GM10248 (cell line): ENCODE measurements at places on chromosomes 7 and 10.
A peak's percentile ranks its signal among the peaks of the same experiment; 100 is the strongest.

- DNase-seq = peak; percentile 57
Observed at GRCh38 chr10:71547876-71548846, 151.4 kb downstream of the CDH23 start.

GRCh38 chr10:22319980-22320558 lies 830 bp upstream of the BMI1 start:
- DNase-seq = no peak

- no peak for DNase-seq
Observed at GRCh38 chr10:122497241-122497640, 35.9 kb downstream of the HTRA1 start.

- DNase-seq = no peak
Observed at GRCh38 chr7:25541094-25541821, 313.0 kb upstream of the NPVF start.

GRCh38 chr7:43591558-43592180 lies 8.8 kb downstream of the STK17A start:
- DNase-seq = no peak

DNA sequence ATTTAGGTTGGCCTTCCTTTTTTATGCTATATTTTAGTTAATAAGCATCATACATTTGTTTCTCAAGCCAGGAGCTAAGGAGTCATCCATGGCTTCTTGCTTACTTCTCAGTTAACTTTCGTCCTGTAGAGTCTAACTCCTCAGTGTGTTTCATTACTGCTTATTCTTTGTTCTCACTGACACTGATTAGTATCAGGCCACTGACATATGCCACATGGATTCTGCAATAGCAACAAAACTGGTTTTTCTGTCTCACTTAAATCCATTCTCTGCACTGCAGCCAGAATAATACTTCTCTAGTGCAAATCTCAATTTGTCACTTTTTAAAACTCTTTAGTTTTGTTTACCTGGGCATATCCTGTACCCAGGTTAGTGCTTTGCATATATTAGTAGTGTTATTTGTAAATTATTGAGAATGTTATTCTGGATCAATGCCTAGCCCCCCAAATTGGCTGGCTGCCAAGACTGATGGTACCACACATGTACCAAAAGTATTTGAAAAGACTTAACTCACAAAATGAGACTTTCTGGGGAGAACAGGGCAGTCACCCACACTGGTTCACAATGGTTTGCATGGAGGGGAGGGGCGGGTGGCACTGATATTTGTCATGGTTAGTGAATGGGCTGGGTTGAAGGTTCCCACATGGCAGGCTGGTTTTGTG lies 79.1 kb downstream of the CCSER2 start:
- DNase-seq = no peak

DNA sequence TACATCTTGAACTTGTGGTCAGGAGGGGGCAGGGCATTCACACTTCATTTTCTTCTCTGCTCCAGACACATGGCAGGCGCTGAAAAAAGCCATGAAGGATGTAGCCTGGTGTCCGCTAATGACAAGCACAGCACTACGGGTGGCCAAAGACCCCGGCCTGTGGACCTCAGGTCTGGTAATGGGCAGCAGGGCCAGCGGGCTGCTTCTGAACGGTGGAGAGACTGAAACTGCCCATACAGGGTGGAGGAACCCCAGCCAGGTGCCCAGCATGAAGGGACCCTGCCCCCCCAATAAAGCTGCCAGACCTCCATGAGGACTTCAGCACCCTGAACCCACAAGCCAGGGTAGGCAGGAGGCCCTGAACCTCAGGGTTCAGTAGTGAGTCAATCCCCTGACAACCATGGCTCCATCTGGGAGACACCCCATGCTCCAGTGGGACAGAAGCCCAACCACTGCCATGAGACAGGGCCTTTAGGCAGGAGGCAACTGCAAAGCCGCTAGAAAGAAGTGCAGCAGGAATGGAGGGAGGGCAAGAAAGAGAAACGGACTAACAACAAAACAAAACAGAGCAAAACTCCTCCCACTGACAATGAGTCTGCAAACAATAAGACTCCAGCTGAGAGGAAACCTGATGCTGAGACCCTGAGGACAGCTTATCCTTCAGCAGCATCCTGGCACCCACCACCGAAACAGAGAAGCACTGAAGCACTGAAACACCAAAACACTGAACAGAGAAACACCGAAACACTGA lies 140.2 kb upstream of the PPP2R2D start:
- no peak for DNase-seq

DNA sequence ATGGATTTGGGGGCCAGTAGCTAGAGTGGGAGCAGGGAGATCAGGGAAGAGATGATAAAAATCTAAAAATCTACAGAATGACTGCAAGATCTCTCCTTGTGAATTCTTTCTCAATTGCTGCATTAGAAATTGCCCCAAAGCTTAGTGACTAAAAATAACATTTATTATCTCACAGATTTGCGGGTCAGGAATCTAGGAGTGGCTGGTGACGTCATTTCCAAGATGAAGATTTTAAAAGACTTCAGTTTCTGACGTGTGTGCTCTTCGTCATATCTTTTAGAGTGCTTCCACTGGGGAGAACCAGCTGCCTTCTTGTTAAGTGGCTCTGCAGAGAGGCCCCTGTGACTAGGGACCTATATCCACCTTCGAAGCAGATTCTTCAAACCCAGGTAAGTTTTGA lies 112.6 kb downstream of the DGKI start:
- DNase-seq = no peak

- DNase-seq = no peak
Observed at GRCh38 chr10:130335336-130335735, 199.1 kb downstream of the GLRX3 start.

GRCh38 chr7:96786261-96786997 lies 76.8 kb upstream of the SEM1 start:
- DNase-seq = no peak

- no peak for DNase-seq
Observed at GRCh38 chr7:71424166-71425035, 292.5 kb downstream of the GALNT17 start.

DNA sequence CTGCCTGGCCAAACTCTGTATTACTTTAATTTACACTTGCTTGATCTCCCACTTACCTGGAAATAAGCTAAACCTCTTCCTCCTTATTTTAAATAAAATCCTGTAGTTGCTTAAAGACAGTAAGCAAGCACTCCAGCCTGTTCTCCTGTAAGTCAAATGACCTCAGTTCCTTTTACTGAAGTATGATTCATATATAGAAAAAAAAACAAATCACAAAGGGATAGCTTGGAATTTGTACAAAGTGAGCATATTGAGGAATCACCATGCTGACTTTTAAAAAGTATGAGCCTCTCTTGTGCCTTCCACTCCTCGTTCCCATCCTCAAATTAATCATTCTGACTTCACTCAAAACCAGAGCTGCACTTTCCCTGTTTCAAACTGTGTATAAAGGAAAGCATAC lies 52.0 kb downstream of the C10orf90 start:
- no peak for DNase-seq

DNA sequence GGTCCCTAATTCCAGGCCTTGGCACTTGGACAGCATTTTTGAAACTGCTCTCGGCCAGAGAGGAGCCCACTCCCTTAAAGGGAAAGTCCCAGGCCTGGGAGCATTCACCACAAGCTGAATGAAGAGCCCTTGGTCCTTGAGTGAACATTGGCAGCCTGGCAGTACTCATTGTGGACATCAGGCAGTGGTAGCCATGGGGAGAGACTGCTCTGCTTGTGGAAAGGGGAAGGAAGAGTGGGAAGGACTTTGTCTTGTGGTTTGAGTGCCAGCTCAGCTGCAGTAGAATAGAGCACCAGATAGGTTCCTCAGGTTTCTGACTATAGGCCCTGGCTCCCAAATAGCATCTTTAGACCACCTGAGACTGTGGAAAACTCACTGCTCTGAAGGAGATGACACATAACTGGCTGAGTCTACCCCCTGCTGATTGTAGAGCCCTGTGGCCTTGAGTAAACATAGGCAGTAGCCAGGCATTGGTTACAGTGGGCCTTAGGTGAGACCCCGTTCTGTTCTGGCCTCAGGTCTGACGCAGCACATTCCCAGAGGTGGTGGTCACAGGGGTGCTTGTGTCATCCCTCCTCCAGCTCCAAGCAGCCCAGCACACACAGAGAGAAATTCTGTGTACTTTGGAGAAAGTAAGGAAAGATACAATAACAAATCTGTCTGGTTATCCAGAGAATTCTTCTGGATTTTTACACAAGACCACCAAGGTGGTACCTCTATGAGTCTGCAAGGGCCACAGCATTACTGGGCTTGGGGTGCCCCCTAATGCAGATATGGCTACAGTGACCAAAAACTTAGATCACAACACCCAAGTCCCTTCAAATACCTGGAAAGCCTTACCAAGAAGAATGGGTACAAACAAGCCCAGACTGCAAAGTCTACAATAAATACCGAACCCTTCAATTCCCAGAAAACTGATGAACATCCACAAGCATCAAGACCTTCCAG lies 153.8 kb downstream of the GNAI1 start:
- DNase-seq = no peak

GRCh38 chr10:91613411-91614187 lies 19.3 kb downstream of the PPP1R3C start:
- no peak for DNase-seq

DNA sequence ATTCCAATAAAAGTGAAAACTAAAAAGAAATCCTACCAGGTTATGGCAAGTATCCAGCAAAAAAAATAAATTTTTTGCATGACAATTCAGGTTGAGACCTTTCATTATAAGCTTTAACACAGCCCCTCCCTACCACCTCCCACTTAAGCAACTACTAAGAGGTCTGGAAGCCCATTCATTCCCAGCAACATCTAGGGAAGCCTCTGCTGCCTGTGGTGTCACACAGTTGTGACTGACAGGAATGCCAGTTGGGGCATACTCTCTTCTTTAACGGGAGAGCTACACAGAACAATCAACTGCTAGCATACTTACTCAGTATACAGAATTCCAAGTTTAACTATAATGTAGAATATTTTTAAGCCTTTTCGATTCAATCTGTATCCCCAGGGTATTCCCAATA lies 27.8 kb downstream of the ABI1 start:
- DNase-seq = no peak

DNA sequence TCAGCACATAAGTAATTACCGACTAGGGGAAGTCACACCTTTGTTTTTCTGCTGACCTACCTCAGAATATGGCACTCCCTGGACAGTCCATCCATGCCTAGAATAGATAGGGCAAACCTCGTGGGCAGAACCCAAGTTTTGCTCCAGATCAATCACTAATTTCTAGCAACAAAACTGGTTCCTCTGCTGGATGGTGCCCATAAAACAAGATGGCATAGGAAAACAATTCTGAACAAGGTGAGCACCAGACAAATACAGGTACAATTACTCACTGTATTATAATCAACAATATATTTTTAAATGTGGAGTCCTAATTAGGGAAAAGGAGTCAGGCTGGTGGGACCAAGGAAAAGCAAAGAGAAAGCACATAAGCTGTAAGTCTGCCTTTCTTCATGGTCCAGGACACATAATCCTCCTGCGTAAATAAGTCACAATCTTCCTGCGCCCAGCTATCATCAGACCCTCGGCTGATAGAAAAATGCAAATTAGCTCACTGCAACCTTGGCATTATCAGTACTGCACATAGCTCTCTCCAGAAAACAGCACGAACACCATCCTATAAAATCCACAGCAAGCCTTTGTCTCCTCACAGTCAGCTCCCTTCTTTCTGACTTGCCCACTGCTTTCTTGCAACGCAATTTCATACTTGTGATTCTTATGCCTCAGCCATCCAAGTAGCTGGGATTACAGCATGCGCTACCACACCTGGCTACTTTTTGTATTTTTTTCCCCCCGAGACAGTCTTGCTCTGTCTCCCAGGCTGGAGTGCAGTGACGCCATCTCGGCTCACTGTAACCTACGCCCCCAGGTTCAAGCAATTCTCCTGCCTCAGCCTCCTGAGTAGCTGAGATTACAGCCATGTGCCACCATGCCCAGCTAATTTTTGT lies 15.1 kb downstream of the URGCP start:
- DNase-seq = no peak

- no peak for DNase-seq
Observed at GRCh38 chr7:133642907-133643306, 390.0 kb downstream of the EXOC4 start.

- no peak for DNase-seq
Observed at GRCh38 chr7:67843615-67844014, 847.0 kb downstream of the TYW1 start.

GRCh38 chr7:31116615-31117014 lies 64.5 kb downstream of the ADCYAP1R1 start:
- no peak for DNase-seq

- DNase-seq = no peak
Observed at GRCh38 chr7:92767437-92767836, 68.9 kb downstream of the CDK6 start.

GRCh38 chr7:47602272-47603004 lies 20.5 kb upstream of the TNS3 start:
- no peak for DNase-seq
